NCI-H2107 (cell line): ENCODE measurements at places on chromosomes 6 and 20.
A peak's percentile ranks its signal among the peaks of the same experiment; 100 is the strongest.

DNA sequence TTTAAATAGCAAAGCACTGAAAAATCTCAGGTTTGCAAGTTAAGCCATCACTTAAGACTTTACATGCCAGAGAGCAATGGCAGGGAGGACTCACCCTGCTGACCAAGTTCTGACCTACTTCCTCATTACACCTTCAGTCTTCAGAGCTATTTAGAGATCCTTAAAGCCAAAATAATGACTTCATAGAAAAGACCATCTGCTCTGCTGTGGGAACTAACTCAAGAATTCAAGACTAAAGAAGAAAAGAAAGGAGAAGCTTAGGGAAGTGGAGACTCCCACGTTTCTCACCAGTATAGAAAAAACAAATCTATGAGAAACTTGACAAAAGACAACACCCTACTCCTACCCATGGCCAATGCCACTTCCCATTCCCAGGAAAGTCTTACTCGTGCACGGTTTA lies 28.6 kb downstream of the XPO5 start:
- DNase-seq = no peak

- DNase-seq = peak; percentile 38
Measured at GRCh38 chr20:32483351-32484224, 101.5 kb downstream of the NOL4L start.

DNA sequence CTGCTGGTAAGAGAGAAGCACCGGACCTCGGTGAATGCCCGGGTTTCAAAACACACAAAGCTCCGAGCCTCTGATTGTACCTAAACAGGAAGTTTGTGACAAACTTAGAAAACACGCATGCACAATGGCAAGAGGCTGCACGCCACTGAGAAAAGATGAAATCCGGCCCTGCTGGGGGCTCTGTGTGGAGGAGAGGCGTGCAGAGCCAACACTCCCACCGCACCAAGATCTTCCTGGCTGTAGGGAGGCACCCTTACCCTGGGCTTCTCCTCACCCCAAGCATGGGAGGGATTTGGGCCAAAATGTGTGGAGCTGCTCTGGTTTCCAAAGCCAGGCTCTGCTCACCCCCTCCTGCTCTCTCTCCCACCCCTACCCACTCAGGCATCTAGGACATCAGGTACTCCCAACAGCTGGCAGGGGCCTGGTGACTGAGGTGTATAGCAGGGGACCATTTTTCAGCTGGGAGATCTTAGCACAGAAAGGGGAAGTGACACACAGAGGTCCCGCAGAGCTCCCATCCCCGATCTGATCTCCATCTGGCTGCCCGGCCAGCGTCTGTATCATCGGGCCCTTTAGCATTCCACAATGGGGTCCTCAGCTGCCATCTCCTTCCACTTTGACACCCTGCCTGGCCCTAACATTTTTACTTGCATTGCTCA lies 84.2 kb downstream of the TRERF1 start:
- no peak for DNase-seq

GRCh38 chr6:132153221-132153898 lies 202.2 kb upstream of the CCN2 start:
- DNase-seq = no peak

DNA sequence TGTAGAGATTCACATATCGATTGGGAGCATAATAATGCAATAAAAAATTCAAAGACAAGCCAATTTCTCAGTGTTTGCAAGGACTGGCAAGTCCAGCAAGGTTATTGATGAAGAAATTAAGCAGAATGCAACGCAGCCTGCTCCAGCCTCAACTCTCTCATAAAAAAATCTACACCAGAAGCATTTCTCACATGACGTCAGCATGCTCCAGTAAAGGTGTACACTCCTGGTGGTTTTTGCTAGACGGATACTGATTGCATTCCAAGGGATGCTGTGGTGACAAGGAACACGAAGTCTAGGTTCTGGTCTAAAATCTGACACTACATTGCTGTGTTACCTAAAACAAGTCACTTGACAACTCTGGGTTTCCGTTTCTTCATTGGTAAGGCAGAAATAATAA lies 167.4 kb upstream of the PRND start:
- no peak for DNase-seq

DNA sequence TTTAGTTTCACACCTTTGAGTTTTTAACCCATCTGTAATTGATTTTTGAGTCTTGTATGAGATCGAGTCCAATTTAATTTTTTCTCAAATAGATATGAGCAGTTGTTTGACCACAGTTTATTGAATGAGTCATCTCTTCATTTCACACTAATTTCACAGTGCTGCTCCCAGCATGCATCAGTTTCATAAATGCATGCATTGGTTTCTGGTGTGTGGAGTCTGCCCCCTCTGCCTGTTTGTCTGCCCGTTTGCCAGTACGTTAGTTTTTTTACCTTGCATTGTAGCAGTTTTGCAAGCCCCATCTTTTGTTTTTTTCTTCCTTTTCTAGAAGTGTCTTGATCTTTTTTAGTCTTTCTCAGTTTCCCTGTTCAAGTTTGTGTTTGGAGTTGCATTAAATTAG lies 11.9 kb downstream of the SLX4IP start:
- DNase-seq = no peak

- DNase-seq = no peak
Measured at GRCh38 chr6:43505718-43506117, 4.4 kb downstream of the LRRC73 start.

DNA sequence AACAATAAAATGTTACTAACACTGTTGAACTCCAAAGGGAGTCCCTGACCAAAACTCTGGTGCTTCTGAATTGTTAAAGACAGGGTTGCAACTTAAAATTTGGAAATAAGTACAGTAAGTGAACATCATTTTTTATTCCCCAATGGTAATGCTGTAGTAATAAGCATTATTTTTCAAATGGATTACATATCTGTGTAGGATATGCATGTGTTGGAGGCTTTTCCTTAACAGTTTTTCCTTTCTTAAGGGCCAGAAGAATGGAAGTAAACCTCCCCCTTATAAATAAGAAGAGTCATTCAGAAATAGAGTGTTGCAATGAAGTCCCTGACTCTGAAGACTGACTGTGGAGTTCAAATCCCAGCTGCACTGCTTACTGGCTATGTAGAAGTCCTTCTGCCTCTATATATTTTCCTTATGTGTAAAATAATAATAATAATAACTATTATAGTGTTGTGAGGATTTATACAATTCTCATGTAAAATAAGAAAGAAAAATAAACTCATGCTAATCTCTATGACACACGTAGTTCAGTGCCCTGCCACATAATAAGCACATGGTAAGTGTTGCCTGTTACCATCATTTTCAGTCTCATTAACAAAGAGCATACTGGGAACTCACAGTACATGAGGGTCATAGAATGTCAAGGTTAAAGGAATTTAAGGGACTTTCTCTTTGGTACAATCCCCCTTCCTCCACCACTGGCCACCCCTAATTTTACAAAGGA lies 129.8 kb upstream of the SMLR1 start:
- DNase-seq = no peak

DNA sequence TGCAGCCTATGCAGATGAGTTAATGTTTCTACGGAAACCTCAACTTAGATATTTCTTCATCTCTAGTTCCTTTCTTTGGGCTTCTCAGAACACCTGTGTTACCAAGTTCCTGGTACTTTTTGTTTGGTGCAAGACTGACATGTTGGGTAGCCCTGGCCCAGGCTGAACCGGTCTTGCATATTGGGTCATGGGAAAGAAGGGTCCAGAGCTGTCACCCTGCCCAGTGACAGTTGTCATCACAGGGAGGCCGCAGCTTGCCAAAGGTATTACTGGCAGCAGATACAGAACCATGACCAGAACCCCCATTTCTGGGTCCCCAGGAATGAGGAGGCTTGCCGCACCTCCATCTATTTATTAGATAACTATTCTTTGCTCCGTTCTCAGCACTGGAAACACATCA lies 40.2 kb downstream of the PDYN start:
- DNase-seq = no peak

DNA sequence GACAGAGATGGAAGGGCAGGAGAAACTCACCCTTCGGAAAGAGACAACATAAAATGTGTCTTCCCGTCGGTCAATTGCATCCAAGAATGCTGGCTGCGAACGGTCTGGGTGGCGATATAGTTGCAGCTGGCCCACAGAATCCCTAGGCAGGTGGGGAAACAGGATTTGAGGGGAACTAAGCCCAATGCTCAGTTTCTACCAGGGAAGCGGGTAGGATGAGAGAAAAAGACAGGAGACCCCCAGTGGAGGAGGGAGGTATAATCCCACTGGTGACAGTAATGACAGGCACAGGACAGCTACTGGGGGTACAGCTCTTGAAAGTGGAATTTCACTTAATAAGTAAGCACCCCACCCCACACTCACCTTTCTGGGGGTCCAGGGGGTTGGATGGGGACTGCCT lies 7.5 kb upstream of the TNXB start:
- DNase-seq = no peak

GRCh38 chr6:45105170-45105820 lies 222.8 kb upstream of the RUNX2 start:
- no peak for DNase-seq

DNA sequence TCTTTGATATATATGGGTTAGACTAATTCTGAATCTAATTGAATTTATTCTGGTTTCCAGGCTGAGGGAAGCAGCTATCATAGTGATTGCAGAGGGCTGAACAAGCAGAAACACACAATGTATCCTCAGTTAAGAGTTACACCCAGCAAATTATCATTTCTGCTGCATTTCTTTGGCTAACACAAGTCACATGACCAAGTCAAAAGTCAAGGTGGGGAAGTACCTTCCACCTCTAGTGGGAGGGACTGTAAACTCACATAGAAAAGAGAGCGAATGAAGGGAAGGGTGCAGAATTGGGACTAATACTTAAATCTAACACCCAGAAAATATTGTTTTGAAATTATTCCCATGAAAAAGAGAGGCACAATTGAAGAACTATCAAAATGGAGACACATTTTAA lies 719.7 kb upstream of the MMS22L start:
- DNase-seq = no peak

DNA sequence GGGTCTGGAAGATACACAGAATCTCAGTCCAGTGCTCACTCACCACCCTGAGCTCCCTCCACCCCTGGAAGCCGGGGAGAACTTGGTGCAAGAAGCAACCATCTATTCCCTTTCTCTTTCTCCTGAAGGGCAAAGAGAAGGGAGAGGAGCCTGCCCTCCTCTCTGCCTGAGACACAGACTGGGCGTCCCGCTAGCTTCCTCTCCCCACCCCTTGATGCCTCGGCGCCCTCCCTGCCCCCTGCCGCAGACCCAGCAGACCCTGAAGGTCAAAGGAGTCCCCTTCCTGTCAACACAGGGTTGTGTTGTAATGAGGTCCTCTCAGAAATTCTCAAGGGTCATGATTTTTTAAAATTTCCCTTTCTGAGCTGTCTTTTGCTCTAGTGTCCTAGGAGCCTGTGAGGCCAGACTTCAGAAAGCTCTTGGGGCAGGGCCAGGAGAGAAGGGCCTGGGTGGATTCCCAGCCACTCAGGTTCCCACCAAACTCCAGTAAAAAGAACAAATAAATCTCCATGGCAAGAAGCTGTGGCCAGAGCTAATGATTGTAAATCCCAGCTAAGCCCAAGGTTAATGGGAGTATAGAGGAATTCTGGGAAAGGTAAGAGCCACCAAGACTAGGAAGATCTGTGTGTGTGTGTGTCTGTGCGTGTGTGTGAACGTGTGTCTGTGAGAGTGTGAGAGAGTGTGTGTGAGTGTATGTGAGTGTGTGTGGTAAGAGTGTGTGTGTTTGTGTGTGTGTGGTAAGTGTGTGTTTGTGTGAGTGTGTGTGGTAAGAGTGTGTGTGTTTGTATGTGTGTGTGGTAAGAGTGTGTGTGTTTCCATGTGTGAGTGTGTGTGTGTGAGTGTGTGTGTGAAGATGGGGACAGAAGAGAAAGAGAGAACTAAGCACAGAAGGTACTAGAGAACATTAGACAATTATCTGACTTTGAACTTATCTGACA lies 1.1 kb upstream of the JPH2 start:
- DNase-seq = no peak

DNA sequence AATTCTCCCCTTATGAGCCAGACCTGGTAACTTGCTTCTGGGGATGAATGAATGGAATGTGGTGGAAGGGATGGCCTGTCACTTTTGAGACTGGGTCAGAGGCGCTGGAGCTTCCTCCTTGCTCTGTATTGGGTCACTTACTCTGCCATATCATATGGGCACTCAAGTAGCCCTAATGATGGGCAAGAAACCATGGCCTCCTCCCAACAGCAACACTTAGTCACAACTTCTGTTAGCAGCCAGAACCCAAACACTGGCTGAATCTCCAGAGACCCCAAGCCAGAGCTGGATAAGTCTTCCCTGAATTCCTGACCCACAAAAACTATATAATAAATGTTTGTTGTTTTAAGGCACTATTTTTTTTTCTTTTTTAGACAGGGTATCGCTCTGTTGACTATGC lies 5.5 kb downstream of the E2F1 start:
- DNase-seq = no peak

GRCh38 chr6:36844232-36845170 lies 5.3 kb upstream of the CPNE5 start:
- DNase-seq = no peak

DNA sequence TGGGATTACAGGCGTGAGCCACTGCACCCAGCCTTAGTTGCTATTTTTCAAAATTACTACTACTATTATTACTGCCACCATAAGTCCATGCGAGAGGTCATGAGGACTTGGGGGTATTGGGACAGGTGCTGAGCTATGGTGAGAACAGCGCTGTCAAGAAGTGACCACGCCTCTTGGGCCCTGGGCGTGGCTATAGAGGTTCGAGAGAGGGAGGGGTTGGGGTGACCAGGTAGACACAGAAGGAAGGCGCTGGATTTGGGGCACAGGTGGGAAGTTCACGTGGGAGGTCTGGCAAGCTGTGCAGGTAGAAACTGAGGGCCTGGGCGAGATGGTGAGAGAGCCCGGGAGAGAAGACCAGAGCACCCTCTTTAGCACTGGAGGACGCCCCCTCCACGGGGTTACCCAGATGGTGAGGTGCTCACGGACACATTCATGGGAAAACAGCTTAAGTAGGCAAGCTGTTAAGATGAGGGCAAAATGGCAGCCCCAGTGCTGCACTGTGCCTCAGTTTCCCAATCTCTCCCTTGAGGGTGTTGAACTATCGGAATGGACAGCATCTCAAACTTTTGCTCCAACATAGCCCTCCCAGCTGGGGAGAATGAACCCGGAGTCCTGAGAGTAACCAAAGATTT lies 61.0 kb downstream of the RAB44 start:
- no peak for DNase-seq

DNA sequence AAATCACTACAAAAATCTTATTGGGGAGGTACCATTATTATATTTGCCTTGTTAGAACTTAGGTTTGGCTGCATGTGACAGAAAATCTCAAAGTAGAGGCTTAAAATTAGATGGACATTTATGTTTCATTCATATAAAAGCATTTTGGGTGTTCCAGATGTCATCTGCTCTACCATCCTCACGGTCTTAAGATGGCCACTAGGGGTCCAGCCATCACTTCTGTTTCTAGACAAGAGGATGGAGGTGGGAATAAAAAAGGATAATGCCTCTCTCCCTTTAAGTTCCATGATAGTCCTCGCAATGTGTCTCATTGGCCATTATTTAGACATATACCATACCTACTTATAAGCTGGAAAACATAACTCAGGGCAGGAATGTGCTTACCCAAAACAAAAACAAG lies 929.5 kb downstream of the KIF16B start:
- no peak for DNase-seq

GRCh38 chr20:16552015-16552414 lies 21.2 kb downstream of the KIF16B start:
- DNase-seq = no peak
